D721Med (cell line): ENCODE measurements at places on chromosomes 6 and 20.

- no peak for DNase-seq
These were observed 442.4 kb upstream of the SOX4 start for GRCh38 chr6:21151119-21151518.

GRCh38 chr6:136753624-136754023, 38.7 kb downstream of the MAP3K5 start:
- no peak for DNase-seq

- no peak for DNase-seq
These were observed 256.6 kb downstream of the KHDC1L start for GRCh38 chr6:72968704-72969103.

- DNase-seq: no peak
These were observed 140.8 kb downstream of the VEGFA start for GRCh38 chr6:43910638-43911353.
